ENCODE measurements at places on chromosomes 7 and 10.
A peak's percentile ranks its signal among the peaks of the same experiment; 100 is the strongest.

DNA sequence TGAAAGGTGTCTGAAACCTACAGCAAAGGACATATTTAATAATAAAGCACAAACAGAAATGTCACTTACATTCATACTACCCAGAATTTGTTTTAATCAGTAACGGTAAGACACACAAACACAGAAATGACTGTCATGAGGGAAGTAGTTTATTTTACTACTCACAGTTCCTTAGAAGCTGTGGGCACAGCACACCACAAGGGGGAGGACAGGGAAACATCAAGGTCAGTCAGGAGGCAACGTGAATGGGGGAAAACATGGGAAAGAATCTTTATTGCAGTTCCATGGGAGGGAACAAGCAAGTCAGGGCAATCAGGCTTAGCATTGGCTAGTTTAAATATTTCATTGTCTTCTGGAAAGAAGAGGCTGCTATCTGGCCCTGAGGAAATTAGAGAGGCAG is 123.8 kb upstream of the PDSS1 start:
- no peak for DNase-seq

GRCh38 chr10:92598321-92598720 is 5.4 kb downstream of the KIF11 start:
- no peak for DNase-seq

DNA sequence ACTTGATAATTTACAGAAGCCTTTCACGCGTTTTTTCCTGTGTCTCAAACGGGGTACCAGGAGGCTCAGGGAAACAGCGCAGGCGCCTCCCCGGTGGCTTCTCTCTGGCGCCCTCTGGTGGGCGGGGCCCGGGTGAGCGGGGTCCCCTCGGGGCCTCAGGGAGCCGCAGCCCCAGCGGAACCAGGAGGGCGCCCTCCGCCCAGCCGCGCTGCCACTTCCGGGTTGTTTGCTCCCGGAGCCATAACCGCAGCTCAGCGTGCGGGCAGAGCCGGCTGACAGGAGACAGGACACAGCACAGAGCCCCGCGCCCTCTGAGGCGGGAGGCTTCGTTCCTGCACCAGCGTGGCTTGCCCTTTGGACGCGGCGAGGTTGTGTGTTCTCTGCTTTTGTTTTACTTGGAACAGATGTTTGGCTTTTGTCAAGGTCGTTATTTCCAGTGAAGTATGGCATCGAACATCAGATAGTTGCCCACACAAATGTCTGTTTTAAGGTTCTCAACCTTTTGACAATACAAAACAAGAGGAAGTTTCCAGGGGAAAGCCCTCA is 6.9 kb upstream of the CYP2E1 start:
- peak; percentile 7 for DNase-seq

- no peak for DNase-seq
Observed at GRCh38 chr10:46554166-46554781, 2.2 kb downstream of the GPRIN2 start.

DNA sequence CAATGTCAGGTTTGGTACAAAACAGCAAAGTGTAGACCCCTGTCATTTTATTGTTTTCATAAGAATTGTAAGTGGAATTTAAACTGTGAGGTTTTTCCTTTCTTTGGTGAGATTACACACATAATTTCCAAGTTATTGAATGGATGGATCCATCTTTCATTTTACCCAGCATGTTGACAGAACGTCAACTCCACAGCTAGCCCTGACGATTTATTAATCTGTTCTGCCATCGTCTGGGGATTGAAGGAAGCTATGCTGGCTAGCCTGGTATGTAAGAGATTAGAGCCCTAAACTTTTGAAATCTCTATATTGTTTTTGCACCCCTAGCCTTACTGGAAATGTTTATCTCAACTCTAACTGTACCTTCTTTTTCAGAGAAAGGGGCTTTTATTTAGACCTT is 8.6 kb downstream of the WNT16 start:
- peak; percentile 28 for DNase-seq

- DNase-seq, result no peak
Observed at GRCh38 chr7:37817996-37818720, 30.2 kb upstream of the NME8 start.

- no peak for DNase-seq
Observed at GRCh38 chr10:13728898-13729535, 142.3 kb downstream of the PRPF18 start.

GRCh38 chr7:102098986-102099385 is 187.7 kb upstream of the SH2B2 start:
- no peak for DNase-seq

DNA sequence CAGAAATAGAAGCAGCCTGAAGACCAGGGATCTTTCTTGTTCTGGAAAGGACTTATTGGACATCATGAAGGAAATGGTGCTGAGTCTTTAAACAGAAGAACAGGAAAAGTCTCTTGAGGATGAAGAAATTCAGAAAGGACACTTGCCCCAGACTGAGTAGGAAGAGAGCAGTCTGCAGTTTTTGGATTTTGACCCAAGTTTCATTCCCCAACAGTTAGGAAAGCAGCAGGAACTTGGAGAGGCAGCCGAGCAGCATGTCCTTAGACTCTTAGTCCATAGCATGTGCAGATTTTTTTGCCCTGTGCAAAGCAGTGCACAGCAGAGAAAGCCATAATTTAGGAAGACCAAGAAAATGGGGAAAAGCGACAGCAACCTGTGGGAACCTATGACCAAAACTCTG is 927.2 kb upstream of the AUTS2 start:
- DNase-seq, result no peak

DNA sequence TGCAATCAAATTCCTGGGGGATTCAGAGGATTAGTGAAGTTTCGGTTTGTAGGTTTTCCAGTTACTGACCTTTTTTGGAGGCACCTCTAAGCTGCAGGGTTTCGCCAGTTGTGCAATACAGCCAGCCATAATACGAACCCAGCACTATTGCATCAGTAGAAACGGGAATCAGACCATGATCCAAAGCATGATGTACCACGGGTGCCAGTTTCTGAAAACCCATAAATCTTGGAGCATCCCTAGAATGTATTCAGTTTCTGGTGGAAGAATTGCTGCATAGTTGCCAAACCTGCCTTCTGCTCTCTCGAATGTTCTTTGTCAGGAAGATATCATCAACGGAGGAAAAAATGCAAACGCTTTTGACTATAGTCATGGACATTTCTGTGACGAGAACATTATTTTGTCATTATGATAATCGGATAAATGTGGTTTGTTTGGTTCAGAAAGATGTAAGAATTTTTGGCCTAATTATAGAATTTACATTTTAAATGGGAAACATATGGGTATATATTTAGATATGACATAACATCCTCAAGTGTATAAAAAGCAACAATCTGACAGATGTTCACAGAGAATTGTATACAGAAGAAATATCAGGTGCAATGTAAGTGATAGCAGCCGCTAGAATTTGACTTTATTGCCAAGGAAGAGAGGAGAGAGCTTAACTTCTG is 186.2 kb upstream of the PRKCQ start:
- DNase-seq, result no peak

GRCh38 chr7:47580175-47580706 is 1.7 kb downstream of the TNS3 start:
- DNase-seq, result no peak

DNA sequence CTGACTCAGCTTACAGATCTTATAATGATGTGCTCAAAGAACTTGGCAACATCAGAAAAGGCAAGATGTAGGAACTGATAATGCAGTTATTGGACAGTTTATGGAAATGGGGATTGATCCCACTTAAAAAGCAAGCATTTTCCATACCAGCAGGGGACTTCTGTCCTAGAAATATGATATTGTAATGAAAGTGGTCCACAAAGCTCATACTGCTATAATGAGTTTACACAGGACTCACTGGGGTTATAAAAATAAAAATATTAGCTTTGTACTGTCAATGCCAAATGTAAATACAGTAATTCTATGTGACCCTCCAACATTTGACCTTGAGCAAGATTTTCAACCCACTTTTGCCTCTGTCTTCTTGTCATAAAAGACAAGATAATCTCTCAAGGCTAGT is 145.5 kb upstream of the SEM1 start:
- no peak for DNase-seq

DNA sequence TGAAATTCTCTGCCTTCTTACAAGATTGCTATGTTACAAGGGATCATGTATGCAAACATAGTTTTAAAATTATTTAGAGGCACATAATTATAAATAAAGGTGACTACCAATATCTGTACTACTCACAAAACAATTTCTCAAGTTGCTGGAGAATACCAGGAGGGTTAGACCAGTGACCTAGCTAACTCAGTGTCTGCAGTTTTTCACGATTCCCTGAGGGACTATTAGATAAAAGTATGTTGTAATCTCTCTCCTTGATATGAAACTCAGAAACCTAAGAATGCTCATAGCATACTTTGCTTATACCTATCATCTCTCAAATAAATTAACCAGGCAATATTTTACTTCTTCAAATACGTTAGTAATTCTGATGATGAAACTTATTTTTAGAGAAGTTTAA is 534.0 kb upstream of the ANKRD30A start:
- DNase-seq, result no peak

DNA sequence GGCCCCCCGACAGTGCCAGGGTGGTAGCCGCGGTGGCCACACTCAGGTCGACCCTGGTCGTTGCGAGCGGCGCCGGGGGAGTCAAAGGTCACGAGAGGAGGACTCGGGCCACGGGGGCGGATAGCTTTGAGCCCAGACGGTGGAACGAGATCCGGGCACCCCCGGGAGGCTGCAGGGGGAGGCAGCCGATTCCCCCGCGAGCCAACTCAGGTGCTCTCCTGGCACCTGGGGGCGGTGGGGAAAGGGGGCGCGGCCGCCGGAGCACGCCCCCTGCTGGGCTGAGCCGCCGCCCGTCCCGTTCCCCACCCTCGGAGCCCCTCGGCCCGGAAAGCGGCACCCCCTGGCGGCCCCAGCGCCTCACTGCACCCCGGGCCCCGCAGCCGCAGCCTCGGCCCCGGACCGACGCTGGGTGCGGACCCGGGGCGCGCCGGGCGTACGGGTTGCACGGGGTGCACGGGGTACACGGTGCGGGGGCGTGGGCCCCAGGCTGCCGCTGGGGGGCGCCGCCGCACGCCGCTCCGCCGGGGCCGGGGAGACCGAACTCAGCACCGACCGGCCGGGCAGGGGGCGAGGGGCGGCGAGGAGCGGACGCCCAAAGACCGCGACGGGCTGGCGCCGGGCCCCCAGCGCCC is 521 bp upstream of the NYAP1 start:
- peak; percentile 40 for DNase-seq

GRCh38 chr10:20852303-20852702 is 44.8 kb downstream of the NEBL start:
- DNase-seq, result no peak

- no peak for DNase-seq
Observed at GRCh38 chr7:42617806-42618457, 293.9 kb downstream of the C7orf25 start.

- DNase-seq, result peak; percentile 25
Observed at GRCh38 chr7:30503274-30504212, 1.1 kb downstream of the GGCT start.

DNA sequence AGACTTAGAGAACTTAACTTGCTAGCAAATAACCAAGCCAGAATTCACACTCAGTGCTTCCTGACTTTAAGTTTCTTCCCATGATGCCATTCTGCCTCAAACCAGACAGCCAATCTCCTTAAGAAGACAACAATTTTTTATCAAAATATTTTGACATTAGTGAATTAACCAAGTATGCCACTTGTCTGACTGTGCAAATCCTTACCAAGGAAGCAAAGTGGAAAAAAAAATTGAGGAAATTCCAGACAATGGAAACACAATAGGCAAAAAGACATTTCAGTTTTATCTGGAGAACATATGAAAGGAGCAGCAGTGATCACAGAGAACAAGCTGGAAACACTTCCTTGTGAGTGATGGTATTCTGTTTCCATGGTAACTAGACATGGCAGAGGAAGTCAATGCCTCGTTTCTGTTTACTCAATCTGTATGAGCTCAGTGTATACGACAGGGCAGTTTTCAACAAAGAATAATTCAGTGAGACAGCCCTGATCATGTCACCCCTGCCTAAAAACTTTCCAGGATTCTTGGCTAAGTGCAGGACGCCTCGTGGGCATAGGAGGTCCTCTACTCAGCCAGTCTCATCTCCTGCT is 114.2 kb downstream of the DYNC1I1 start:
- peak; percentile 73 for DNase-seq

DNA sequence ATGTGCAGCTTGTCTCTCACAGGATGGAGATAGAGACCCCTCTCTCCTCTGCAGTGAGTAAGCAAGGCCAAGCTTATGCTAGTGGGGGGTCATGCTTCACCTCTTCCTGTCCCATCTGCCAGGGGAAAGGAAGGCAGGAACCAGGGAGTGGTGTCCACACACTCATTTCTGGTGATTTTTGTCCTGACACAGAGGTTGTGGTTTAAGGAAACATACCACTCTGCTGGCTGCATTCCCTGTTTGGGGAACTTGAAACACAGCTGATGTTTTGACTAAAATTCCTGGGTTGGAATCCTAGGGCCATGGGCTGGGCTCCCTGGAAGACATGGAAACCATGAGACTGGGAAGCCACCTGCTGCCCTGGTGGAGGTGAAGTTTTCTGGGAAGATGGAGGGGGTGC is 21.4 kb downstream of the C10orf120 start:
- DNase-seq, result no peak

GRCh38 chr7:132956556-132956955 is 125.3 kb downstream of the CHCHD3 start:
- DNase-seq, result no peak

DNA sequence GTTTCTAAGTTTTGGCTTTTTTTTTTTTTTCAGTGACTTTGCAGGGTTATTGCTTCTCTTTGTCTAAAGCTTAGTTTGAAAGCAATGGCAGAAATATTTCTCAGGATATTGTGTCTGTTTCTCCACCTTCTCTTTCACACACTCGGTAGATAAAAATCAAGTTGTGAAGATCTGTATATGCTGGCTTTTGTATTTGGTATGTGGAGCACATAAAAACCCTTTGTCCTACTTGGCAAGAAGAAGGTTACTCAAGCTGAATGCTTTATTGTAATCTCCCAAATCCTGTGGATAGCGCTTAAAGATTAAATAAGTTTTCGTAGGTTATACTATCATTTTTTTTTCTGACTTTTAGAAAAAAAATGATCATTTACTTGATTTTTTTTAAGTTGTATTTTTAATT is 172.4 kb downstream of the CDCA7L start:
- no peak for DNase-seq

GRCh38 chr10:4141471-4141870 is 356.5 kb upstream of the KLF6 start:
- DNase-seq, result no peak

DNA sequence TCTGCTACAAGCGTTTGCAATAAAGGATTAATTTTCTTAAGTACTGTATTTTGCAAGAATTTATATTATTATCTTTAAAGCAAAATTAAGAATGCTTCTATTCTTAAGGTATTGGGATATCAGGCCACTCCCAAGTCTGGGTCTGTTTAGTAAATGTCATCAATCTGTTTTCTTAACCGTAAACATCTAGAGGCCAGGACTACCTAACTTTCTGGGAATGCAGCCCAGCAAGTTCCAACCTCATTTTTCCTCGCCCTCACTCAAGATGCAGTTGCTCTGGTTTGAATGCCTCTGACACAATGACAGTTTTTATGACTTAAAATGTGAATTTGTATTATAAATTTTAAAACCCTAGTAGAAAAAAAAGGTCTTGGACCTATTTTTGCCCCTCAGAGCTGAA is 143.5 kb downstream of the INHBA start:
- DNase-seq, result no peak

- DNase-seq, result peak; percentile 94
Observed at GRCh38 chr7:16587790-16588189, 57.8 kb downstream of the ANKMY2 start.

All from NCI-H1105 treated with DMSO at 0.1 percent for 48 hours (cell line).